AG09309 (cell line): ENCODE measurements at places on chromosomes 2 and 18.

- peak; percentile 25 for DNase-seq
Measured at GRCh38 chr2:166090908-166091307, 36.9 kb downstream of the SCN1A start.

DNA sequence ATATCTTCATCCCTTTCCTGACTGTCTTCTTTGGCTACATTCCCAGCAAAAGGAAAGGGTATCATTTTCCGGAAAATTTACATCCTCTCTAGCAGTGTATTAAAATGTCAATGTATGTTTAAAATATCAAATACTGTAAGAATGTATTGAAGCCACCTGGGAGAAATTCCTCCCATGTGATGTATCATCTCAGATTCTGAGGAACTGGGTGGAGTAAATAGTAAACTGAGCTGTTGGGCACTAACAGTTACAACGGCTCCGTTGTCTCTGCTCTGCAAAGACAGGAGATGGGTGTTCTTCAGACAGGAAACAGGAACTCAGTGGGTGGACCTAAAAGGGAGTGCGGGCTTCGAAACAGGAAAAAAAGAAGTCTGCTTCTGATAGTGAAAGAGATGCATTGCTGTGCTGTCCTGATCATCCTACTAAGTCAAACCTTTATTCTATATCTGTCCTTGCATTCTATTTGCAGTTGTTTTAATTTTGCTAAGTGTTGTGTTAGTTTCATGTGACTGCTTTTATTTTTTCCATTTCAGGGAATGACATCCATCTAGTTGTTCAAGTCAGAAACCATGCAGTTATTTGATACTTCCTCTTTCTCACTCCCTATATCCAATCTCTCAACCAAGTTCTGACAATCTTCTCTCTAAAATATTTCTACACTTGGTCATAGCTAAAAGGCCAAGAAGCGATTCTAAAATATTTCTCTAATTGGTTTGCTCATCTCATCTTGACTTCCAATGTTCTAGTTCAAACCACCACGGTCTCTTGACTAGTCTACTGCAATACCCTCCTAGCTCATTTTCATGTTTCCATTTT is 19.4 kb downstream of the DOK1 start:
- DNase-seq = no peak

DNA sequence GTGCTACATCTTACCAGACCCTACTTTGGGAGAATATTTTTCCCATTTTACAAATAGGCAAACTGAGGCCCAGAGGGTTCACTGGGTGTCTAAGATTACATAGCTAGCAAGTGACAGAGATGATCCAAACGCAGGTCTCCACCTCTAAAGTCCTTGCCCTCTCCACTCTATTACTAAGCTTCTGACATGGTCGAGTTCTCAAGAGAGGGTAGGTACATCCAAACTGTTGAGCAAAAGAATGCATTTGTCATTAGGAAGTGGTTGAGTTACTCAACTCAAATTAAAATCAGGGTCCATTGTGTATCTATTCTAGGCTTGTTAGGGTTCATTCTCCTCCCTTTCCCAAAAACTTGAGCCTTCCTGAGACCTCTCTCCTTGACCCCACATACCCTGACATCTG is 680.6 kb upstream of the FANCL start:
- no peak for DNase-seq

GRCh38 chr2:142819411-142819810 is 58.1 kb upstream of the KYNU start:
- DNase-seq = no peak
